ENCODE measurements at places on chromosomes 6 and 20. TPM values are rescaled to one million over a fixed set of nuclear protein-coding genes. Genes with fewer than 3 reads are reported as not detected.

Gene LAMA4
- total RNA-seq, result 2.9 TPM

Gene BPI
- not detected for total RNA-seq

Gene GCNT2
- 5.8 TPM for total RNA-seq

Gene MAP1LC3A
- 26.4 TPM for total RNA-seq

Gene ERVFRD-1
- not detected for total RNA-seq

Gene TXLNB
- total RNA-seq, result not detected

Gene MOG
- total RNA-seq, result not detected

Gene HS3ST5
- not detected for total RNA-seq

Gene FOXQ1
- total RNA-seq, result 7.7 TPM

Gene EPPIN
- total RNA-seq, result not detected

Gene ASIP
- not detected for total RNA-seq

Gene GRM1
- 0.65 TPM for total RNA-seq

Gene HLA-DQA1
- total RNA-seq, result not detected

Gene CALHM5
- total RNA-seq, result 0.07 TPM

Gene KLHDC3
- total RNA-seq, result 68.7 TPM

Gene SLC52A3
- total RNA-seq, result 0.42 TPM

Gene POM121L2
- not detected for total RNA-seq

Gene AVP
- total RNA-seq, result not detected
